ENCODE measurements at places on chromosomes 4 and X.

- DNase-seq: no peak
Measured at GRCh38 chr4:186942758-186943377, 219.2 kb upstream of the FAT1 start.

GRCh38 chr4:94504545-94504944 is 52.8 kb downstream of the PDLIM5 start:
- DNase-seq: no peak

DNA sequence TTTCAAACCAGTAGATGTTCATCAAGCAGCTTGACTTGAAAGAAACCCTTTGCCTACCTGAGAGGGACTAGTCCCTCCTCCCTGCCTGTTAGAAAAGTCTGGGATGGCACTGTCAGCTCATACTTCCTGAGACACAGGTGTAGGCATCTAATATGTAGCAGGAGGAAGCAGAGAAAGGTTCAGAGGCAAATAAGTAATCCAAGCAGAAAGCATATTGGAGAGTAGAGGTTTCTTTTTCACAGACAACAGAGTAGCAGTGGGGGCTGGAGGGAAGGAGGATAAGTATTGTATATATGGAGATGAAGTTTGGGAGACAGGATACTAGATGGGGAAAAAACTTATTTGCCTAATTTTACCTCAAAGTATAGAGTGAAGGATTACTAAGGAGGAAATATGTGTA is 81.5 kb downstream of the FNIP2 start:
- no peak for DNase-seq

DNA sequence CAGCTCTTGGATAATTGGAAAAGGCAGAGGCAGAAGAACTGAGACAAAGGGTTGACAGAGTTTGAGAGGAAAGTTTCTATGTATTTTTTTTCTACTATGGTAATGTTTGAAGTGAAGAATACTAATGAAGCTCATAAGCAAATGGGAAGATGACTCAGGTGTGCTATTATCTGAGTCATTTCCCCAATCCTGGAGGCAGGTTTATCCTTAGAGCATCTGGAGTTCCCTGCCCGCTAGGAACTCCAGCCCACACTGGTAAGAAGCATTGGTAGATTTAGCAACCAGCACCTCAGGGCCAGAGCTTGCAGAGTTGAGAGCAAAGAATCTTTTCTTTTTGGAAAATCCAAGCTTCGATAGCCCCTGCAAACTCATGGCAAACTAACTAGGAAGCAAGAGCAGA is 55.2 kb downstream of the DOCK11 start:
- DNase-seq: no peak

- no peak for DNase-seq
Measured at GRCh38 chrX:70352496-70352895, 62.6 kb downstream of the KIF4A start.

- DNase-seq: no peak
Measured at GRCh38 chr4:130023088-130023487, 927.1 kb downstream of the C4orf33 start.

- DNase-seq: peak; percentile 95
Measured at GRCh38 chr4:48127682-48128404, 6.2 kb downstream of the TXK start.

- no peak for DNase-seq
Measured at GRCh38 chr4:7124689-7125442, 57.0 kb upstream of the GRPEL1 start.

DNA sequence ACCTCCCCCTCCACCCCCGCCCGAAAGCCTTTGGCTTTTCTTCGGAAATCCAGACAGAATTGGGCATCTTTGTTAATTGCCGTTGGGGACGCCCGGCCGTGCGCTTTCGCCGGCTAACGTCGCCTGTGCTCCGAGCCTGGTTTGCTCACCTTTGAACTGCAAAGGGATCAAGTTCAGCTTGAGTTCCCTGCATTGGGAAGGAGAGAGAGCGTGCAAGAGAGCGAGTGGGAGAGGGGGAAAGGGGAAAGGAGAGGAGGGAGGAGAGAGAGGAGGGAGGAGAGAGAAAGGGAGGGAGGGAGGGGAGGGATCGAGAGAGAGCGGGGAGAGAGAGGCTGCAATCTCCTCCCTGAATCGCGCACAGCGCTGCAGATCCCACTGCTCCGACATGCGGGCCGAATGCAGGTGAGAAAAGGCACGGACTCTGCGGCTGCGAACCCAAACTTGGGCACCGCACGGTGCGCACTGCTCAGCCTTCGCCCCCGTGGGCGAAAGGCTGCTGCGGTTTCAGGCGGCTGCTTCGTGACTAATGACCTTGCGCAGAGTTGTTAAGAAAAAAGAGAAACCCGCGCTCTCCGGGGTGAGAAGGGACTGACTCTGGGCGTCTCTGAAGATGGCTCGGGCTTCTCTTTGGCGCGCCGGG is at the start of gene PCDH7:
Gene PCDH7 (plus strand): TSS at position 349 of the 640 bp plus-strand sequence. CDS start 1,054 bp downstream, outside the sequence.
- peak; percentile 59 for DNase-seq

DNA sequence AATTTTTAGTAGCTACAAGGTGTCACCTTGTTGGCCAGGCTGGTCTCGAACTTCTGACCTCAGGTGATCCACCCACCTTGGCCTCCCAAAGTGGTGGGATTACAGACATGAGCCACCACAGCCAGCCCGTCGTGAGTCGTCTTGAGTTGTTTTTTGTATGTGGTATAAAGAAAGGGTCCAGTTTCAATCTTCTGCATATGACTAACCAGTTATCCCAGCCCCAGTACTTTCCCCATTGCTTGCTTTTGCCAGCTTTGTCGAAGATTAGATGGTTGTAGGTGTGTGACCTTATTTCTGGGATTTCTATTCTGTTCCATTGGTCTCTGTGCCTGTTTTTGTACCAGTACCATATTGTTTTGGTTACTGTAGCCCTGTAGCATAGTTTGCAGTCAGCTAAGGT is 105.9 kb downstream of the OR13H1 start:
- DNase-seq: no peak

GRCh38 chrX:34379891-34380290 is 247.8 kb upstream of the FAM47A start:
- DNase-seq: no peak

GRCh38 chrX:131747173-131747572 is 203.3 kb downstream of the OR13H1 start:
- no peak for DNase-seq

DNA sequence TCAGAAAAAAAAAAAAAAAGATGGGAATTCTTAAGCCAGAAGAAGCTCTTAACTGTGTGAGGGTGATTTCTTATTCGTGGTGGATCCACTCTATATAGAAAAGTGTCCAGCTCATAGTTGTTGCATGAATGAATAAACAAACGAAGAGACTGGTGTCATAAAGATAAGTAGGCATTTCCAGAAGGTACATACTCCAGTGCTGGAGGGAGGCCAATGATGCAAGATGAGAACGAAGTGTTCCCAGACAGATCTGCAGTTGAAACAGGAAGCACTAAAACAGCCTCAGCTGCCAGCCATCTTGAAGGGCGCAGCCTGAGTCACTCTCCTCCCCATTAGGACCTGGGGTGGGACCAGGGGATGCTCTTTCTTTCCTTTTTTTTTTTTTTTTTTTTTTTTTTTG is 47.4 kb upstream of the HOPX start:
- no peak for DNase-seq

DNA sequence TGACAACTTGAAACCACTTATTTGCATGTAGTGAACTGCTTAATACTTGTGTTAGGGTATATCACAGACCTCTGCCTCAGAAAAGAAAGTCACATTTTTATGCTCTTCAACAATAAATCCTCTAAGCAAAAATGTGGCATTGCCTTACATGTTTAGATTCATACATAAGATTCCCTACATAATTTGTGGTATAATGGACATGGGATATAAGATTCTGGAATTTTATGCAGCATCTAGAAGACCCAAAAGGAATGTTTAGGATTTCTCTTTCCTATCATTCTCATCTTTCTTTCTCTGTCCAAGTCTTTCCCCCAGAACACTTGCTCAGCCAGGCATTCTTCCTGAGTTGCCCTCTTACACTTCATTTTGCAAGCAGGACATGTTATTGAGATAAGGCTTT is 37.7 kb upstream of the TET2 start:
- no peak for DNase-seq

GRCh38 chr4:164446516-164446915 is 307.4 kb upstream of the SMIM31 start:
- no peak for DNase-seq

DNA sequence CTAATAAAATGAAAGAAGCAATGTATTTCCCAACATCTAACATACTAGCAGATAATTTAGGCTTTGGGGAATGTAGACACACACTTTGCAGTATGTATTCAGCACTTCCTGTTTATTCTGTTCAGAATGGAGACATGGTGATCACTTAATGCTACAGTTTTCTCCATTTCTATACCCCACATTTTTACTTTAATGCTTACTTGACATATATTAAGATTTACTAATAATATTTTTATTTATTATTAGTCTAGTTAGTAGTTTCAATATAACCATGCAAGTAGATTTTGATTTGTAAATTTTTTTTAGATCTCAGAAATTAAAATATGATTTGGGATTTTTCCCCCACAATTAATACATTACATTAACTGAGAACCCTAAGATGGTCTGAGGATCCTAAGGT is 98.4 kb downstream of the PRSS12 start:
- no peak for DNase-seq

DNA sequence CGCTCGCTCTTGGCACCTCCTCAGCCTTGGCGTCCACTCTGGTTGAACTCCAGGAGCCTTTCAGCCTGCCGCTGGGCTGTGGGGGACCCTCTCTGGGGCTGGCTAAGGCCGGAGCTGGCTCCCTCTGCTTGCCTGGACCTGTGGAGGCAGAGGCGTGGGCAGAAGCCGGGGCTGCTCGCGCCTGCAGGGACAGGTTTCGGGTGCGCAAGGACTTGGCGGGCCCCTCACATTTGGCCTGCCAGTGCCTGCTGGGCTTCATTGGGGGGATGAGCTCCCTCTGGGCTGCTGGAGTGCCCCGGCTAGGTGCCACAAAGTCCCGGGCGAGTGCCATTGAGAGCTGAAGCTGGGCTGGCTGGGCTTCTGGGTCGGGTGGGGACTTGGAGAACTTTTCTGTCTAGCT is 371.7 kb downstream of the FAM133A start:
- no peak for DNase-seq

DNA sequence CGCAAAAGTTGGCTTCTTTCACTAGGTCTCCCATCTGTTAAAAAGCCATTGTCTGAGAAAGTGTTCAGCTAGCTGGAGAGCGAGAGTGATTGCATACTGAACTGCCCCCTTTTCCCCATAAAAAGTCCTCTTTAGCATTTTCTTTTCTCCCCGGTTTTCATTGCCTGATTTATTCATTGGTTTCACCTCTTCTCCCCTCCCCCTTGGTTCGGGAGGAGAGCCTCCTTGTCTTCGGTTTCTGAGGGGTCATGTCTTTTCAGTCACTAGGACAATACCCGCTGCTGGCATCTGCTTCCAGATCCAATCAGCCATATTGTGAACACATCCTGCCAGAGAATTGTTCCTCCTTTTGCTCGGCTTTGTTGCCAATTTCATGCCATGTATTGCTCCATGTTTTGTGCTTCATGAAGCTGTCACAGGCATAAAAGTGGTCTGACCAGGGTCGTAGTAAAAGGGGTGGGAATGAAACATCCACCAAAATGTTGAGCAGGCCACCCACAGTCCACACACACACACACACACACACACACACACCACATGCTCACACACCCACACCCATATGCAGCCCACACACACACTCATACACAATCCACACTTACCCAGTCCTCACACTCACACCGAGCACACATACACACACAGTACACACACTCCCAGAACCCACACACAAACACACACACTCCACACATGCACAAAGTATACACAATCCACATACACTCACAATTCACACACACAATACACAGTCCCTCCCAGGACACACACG is 136.0 kb downstream of the NKX6-1 start:
- DNase-seq: no peak

DNA sequence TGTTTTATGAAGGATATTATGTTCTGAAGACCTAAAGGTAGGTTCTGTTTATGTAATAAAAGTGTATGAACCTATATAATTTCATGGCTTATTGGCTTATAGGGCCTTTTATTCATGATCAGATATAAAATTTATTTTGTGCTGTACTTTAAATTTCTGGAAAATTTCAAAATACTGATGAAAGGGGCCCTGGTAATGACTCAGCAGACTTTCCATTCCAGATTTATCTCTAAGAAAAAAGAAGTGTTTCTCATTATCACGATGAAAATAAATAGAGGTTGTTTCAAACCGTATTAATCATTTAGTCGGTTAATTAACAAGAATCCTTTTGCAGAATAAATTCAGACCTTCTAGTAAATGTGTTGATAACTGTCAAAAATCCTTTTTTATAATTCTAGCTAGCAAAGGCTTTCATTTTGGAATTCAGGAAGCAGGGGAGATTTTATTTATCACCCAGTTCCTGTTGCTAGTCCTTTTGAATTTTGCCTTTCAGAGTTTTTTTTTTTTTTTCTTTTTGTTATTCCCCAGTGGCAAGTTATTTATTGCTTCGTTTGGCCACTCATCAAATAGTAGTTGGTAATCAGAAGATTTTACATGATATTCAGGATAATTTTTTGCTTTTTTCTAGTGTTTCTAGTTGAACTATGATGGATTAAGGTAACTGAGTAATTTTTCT is 5.4 kb upstream of the TAPT1 start:
- DNase-seq: no peak

GRCh38 chr4:187283201-187283955 is 559.7 kb upstream of the FAT1 start:
- no peak for DNase-seq

GRCh38 chr4:6333301-6334202 is 63.9 kb downstream of the WFS1 start:
- DNase-seq: no peak

DNA sequence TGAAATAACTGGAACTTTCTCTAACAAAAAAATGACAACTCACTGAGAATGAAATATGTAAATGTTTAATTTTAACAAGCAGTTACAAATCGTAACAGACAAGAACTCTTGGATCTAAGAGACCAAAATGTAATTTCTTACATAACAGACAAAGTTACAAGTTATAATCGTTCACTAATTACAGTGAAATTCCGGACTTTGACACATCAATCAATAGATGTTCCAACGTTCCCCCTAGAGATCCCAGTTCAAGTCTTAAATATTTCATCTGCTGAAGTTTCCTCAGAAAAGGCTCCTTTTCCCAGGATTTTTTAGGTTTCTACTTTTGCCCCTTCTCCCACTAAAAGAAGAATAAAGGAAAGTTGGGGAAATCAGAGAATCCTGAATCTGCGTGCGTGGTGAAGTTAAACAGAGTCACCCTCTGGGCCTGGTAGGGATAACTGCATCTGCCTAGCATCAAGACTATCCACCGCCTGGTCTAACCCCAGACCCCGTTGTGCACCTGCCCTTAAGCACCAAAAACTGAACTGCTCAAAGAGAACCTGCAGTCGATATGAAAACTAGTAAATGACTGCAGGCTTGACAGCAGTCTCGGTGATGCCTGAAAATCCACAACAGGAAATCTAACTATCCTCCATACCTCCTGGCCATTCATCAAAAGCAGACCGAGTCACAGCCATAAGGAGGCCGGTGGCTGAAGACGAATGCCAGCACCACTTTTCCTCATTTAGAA is 2.3 kb downstream of the IRF2 start:
- no peak for DNase-seq

- DNase-seq: no peak
Measured at GRCh38 chrX:47722260-47722659, 63.3 kb upstream of the UXT start.

All from T1000 (cell line).